CD4-positive, alpha-beta T cell treated with Interleukin-6 at 100 ng/mL for 8 hours (primary cell): ENCODE measurements at places on chromosomes 7 and 10.
A peak's percentile ranks its signal among the peaks of the same experiment; 100 is the strongest.

- no peak for DNase-seq
Measured at GRCh38 chr10:69873135-69873639, 71.5 kb downstream of the COL13A1 start.

DNA sequence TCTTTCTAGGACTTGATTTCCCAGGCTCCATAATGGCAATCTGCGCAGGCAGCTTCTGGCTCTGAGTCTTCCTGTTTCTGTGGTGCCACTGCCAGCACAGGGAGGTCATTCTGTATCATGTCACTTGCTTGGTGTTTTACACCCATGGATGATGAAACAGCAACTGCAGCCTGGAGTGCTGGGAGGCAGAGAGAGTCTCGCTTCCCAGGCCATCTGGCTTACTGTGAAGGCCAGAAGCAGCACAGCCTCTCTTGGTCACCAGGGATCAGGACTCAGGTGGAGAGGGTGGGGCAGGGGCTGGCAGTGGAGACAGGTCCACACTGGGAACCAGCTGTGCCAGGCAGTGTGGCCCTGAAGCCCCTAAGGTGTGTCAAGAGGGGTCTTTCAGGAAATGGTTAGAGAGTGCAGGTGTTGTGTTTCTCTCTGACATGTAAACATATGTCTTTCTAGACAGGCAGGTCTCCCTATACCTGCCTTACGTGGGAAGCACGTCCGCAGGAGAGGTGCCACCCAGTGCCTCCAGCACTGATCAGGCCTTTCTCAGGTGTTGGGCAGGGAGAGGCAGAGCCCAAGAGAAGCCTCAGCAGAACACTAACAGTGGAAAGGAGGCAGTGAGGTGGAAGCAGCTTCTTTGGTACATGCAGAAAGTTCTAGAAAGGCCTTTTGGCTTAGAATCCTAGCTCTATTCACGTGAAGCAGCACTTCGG, 71.4 kb downstream of the INSIG1 start:
- no peak for DNase-seq

DNA sequence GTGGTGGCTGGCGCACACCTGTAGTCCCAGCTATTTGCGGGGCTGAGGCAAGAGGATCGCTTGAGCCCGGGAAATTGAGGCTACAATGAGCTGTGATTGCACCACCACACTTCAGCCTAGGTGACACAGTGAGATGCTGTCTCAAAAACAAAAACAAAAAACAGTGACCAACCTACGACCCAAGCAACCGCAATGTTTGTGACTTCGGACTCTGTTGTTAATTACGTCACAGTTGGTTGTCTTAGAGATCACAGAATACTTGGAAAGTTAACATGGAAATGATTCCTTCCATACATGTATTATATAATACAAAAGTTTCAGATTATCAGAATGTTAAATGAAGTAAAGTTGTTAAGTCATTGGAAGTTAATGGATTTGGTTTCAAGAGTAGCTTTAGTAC, 106.2 kb downstream of the REEP3 start:
- no peak for DNase-seq

- no peak for DNase-seq
Measured at GRCh38 chr10:114408968-114409444, 4.7 kb upstream of the AFAP1L2 start.

DNA sequence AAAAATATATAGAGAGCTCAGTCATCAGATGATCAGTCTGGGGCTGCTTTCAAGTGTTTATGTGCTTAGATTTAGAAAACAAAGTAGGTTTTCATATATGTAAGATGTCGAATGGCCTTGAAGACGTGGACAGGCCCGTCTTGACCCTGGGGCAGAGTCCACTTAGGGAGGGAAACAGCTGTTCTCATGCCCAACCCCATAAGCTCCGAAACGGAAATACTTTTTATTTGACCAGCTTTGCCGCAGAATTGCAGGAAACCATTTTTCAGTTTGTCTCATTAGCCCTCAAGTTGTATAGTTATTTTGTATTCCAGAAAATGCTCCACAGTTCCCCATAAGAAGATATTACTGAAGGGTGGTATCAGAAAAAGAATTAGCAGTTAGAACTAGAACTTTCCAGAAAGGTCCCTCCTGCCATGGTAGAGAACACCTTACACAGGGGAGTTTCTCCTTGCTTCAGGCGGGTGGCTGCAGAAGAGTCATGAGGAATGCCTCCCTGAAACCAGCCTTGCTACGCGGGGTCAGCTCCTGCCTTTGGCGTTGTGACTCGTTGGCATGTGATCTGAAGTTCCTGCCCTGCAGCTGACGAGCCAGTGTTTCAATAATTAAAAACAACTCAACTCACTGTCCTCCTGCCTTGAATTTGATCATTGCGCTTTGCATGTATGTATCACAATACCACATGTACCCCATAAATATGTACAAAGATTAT, 192.7 kb downstream of the CELF2 start:
- no peak for DNase-seq

GRCh38 chr7:104185346-104185745, 22.5 kb downstream of the ORC5 start:
- no peak for DNase-seq

DNA sequence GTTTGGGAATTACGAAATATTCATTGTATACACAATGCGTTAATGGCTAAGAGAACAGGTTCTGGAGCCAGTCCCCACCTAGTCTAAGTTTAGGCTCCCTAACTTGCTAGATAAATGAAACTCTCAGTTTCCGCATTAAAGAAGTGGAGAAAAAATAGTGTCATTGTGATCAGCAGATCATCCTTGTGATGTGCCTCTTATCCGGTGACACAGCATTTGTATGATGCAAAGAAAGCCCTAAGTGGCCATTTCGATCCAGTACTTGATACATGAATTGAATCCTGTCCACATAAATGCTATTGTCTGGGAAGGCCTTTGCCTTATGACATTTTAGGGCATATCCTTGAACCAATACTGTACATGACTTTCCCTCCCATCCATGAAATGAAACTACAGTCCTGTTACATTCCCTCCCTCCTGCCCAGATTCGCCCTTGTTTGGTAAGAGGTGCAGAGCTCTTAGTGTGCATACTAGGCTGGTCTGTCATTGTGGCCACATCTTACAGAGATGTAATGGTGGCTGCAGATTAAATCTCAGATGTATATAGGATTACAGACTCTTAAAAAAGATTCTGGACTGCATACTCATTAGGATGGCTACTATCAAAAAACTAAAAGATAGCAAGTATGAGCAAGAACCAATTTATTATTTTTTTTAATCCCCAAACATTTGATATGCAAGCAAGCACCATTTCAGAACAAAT, 80.9 kb downstream of the LRRC4 start:
- no peak for DNase-seq

- DNase-seq = no peak
Measured at GRCh38 chr10:121305066-121305465, 293.2 kb downstream of the FGFR2 start.

DNA sequence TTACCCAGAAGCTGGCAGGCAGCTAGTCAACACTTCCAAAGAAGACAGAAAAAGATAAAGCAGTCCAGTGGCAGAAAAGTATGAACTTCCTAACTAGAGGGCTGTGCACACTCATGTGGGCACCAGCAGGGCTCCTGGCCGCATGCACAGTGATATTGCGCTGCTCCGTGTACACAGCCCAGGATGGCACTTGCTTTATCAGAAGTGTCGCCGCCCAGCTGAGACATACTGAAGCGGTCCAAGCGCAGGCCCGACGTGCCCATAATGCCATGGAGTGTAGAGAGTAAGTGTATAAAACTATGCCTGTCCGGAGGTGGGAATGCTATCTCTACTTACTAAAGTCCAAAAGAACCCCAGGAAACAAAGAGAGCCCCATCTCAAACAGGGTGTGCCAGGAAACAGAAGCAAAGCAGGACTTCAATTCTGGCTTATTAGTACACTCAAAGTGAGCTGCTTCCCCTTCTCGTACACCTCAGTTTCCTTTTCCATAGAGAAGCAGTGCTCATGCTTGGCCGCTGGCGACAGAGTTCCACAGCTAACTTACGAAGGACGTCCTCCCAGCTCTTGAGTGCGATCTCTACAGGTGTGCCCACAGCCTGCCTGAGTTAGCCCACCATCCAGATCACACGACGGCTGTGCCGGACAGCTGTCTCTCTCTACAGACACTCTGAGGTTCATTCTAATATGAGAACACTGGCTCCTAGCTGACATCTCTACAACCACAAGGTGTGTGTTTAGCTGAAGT, 234.3 kb downstream of the COBL start:
- DNase-seq = no peak

- DNase-seq = no peak
Measured at GRCh38 chr10:97076781-97077180, 109.0 kb downstream of the SLIT1 start.

DNA sequence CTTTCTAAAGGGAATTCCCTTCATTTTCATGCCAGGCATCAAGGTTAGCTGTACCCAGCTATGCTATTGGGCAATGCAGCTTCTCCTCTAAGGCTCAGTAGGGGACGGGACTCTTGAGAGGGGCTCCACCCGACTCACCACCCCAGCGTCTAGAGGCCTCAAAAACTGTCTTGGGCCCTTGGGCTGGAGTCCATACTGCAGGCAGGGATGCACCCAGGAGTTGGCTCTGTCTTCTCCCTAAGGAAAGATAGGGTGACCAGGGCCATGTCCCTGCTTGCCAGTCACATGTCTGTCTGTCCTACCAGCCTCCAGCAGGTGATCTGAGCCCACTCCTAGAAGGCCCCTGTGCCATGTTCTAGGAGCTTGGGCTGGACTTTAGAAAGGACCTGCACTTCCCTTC, 1.2 kb downstream of the OPN4 start:
- no peak for DNase-seq

DNA sequence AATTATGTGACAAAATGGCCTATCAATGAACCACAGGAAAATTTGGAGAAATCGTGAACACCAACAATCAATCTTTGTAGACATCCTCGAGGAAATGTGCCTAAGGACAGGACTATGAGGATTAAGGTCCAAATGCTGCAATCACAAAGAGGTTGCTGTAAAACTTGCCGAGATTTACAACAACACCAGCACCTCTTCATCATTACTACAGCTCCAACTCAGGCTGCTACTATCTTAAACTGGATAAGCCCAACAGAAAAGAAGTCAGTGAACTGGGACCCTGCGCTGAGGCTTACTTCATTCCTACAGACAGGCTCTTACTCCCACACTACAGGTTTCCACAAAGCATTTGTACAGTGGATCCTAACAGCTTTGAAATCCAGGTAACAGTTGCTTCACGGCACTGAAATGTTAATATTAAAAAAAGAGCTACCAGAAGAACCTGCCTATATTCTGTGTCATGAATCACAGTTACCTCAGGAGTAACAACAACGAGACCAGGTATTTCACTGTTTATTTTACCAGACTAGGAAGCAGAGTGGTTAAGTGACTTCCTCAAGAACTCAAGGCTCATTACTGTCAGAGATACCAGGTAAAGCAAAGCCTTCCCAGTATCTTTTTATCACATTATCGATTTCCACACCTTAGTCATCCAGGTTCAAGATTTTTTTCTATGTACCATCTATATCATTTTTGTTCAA, 23.9 kb downstream of the CACUL1 start:
- peak; percentile 16 for DNase-seq

DNA sequence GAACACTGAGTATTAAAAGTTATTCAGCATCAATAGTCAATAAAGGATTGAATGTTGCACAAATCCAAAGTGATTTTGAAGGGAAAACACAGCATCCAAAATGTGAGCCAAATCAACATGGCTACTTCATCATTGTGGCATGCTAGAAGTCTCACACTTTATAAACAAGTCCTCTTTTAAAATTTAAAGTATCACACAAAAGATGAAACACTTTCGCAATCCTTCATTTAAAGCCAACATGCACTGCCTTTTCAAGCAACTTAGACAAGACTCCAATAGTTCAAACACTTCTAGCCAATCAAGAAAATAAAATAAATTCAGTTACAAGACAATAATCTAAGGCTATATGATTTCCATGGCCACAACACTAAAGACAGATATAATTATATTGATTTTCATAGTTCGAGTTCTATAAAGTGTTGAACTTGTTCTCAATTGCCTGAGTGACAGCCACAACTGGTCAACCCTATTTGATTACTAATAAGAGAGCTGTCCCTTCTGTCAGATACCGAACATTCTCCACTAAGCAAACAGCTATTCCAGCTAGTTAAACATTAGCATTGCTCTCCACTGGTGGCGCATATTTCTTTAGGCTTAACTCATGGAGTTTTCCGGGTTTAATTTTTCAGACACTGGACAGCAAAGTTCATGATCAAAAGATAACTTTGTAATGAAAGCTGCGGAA, 8.3 kb downstream of the EBF3 start:
- no peak for DNase-seq

- no peak for DNase-seq
Measured at GRCh38 chr10:32189400-32190084, 133.3 kb upstream of the KIF5B start.

GRCh38 chr10:130455111-130455695, 319.0 kb downstream of the GLRX3 start:
- DNase-seq = no peak

GRCh38 chr7:141700296-141700847, 1.6 kb downstream of the DENND11 start:
- no peak for DNase-seq
